ENCODE measurements at places on chromosomes 2 and 18.
A peak's percentile ranks its signal among the peaks of the same experiment; 100 is the strongest.

- no peak for DNase-seq
These were observed 23.3 kb downstream of the SIX3 start for GRCh38 chr2:44964752-44965236.

DNA sequence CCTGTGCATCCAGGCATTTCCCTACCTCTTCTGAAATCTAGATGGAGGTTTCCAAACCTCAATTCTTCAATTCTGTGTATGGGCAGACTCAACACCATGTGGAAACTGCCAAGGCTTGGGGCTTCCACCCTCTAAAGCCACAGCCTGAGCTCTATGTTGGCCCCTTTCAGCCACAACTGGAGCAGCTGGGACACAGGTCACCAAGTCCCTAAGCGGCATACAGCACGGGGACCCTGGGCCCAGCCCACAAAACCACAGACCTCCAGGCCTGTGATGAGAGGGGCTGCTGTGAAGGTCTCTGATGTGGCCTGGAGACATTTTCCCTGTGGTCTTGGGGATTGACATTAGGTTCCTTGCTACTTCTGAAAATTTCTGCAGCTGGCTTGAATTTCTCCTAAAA, 255.4 kb downstream of the TDRD15 start:
- DNase-seq = no peak

- no peak for DNase-seq
These were observed 125.7 kb downstream of the KCTD1 start for GRCh38 chr18:26422472-26423162.

GRCh38 chr2:233463586-233463985, 103.0 kb downstream of the USP40 start:
- DNase-seq = peak; percentile 37

- no peak for DNase-seq
These were observed 43.7 kb upstream of the ZBTB7C start for GRCh38 chr18:48452861-48453323.

DNA sequence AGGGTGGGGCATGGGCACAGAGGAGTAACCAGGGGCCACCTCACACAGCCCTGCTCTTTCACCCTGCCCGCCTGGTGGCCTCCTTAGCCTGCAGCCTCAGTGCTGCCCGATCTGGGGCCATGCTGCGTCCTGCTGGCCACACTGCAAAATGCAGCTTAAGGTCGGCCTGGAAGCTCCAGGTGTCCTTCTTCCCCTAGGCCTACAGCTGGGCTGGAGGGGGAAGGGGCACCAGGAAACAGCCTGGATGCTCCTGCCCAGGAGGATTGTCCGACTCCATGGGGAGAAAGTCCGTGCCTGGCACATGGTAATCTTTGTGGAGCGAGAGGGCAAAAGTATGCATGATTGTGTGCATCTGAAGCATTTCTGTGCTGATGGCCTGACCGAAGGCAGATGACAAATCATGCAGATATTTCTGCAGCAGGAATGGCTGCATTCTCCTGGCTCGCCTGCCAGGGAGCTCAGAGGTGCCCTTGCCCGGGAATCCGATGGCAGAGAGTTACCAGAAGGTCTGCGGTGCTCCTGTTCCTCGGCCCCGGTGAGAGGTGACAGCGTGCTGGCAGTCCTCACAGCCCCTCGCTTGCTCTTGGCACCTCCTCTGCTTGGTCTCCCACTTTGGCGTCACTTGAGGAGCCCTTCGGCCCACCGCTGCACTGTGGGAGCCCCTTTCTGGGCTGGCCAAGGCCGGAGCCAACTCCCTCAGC, 12.8 kb upstream of the ALPP start:
- DNase-seq = no peak

DNA sequence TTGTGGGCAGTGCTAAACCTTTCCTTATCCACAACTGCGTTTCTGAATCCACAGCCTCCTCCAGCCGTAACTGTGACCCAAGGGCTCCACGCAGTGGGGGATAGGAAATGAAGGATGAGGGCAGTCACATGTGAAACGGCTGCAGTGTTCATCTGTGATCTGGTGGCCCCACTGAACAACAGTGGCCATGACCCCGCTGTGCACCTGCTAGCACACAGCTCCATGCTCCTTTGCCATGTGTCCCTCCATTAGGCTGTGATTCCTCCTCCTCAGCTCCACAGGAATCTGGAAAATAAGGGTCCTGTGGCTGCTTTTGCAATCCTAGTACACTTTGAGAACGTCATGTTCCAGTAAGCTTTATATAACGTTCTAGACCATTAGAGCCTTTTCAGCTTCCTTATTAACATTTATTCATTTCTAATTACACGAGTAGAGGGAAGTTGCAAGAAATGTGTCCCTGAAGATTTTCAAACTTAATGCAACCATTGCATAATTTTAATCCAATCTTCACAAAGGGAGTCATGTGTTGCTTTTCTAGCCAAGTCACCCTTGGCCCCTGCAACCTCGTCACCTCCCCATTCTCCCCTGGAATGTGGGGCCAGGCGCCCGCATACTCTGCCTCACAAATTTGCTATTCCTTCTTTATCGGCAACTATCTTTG, 7.1 kb upstream of the NAPG start:
- DNase-seq = no peak

DNA sequence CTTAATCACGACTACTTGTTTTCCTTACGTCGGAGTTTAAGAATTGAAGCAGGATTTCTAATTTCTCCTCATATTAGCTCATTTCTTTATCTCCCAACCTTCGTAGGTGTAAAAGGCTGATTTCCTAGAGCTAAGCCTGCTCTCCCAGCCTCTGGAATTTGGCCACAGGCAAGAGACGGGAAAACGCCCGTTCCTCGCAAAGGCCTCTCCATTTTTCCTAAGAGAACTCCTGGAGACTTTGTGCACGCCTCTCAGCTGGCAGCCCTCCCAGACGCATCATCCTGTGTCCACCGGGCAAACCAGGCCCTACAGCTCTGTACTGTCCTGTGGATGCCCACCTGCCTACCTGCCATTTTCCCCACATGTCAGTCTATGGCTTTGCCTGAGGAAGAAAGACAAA, 106.3 kb downstream of the FTCDNL1 start:
- no peak for DNase-seq

DNA sequence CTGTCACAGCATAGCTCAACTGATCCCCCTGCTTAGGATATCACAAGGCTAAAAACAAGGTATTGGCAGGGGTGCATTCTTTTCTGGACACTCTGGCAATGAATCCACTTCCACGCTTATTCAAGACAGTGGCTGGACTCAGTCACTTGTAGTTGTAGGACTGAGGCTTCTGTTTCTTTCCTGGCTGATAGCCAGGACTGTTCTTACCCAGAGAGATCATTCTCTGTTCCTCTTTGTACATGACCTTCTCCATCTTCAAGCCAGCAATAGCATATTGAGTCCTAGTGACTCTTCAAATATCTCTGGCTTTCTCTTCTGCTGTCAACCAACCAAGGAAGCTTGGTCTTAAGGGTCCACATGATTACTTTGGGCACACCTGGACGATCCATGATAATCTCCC, 241.3 kb downstream of the RBM43 start:
- DNase-seq = no peak

DNA sequence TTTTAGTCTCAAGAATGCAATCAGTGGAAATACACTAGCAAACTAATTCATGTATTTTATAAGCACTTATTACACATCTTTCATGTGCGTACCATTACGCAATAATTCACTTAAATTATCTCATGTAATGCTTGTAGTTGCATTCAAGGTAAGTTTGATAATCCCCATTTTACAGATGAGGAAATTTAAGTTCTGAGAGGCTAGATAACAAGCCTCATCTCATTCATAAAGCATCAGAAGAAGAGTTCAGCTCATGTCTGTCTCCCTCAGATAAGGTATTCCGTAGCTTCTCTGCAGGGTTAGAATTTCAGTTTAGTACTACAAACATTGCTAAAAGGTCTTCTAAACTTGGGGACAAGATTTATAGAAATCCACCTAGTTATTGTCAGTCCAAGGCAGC, 47.8 kb downstream of the HNMT start:
- no peak for DNase-seq

DNA sequence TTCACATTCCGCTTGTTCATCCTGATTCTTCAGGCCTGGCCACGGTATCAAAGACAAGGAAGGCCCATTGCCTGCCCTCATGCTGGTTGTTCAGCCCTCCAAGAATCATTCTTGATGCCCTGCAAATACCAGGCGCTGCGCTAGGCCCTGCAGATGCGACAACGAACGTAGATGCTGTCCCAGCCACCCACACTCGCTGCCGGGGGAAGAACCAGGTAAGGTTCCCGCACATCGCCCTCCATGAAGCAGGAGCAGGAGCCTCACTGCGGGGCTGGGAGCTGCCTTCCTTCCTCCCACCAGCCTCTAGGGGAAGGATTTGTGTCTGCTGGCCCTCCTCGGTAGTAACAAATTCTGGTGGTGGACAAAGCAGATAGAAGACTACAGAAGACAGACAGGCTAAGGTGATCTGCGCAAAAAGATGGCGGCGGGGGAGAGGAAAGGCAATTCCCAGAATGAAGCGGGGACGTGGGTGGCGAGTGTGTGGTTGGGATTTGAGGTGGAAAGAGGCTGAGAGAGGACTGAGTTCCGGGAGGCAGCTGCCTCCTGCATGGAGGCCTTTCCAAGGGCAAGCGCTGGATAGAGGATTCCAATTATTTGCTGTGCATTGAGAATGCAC, 19.8 kb upstream of the GPR55 start:
- DNase-seq = no peak

DNA sequence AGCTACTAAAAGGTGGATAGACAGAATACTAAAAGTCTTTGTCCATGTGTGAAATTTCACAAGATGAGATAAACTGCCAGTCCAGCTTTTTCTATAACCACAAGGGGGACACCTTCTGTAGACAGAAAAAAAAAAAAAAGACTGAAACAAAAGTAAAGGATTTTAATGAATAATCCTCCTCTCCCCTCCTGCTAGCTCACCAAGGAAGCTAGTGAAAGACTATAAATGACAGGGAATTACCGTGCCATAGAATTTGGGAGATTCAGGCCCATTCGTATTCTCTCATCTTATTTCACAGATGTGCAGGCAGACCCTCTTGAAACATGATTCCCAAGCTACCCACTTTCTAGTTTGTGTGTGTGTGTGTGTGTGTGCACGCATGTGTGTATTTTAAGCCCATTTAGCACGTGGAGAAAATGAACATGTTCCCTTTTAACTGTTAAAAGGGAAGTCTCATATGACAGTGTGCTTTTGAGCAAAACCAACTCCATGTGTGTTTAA, 36.3 kb upstream of the SLC8A1 start:
- DNase-seq = no peak

DNA sequence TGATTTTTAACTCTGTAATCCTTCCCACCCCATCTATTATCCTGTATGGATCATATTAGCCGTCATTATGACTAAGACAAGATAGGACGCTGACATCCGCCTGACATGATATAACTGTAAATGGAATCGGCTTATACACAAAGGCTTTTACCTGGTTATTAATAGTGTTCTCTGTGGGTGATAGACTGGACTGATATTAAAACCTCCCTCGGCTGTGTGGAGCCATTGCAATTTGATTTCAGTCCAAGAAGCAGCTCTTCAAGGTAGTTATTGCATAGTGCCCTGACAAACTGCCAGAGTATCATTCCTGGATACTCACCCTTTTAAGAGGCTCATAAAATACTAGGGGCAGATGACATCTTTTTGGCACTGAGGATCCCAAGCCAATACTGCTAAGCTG, 226.1 kb upstream of the HNRNPA3 start:
- no peak for DNase-seq

DNA sequence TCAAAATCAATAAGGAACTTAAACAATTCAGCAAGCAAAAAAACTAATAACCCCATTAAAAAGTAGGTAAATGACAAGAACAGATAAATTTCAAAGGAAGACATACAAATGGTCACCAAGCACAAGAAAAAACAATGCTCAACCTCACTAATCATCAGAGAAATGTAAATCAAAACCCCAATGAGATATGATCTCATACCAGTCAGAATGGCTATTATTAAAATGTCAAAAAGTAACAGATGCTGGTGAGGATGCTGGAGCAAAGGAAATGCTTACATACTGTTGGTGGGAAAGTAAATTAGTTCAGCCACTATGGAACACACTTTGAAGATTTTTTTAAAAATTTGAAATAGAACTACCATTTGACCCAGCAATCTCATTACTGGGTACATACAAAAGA, 538.0 kb downstream of the TMX3 start:
- no peak for DNase-seq

- DNase-seq = no peak
These were observed 84.2 kb upstream of the OTOS start for GRCh38 chr2:240224676-240225075.

- peak; percentile 73 for DNase-seq
These were observed 29.4 kb downstream of the HADHB start for GRCh38 chr2:26274058-26274613.

DNA sequence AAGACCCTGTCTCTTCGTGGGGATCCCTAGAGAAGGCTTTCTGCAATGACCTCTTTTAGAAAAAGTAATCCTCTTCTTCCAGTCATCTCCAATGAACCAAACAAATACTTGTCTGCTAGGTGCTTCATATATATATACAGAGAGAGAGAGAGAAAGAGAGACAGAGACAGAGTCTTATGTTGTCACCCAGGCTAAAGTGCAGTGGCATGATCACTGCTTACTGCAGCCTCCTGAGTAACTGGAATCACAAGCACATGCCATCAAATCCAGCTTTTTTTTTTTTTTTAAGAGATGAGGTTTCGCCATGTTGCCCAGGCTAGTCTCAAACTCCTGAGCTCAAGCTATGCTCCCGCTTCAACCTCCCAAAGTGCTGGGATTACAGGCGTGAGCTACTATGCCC, 18.6 kb upstream of the PKDCC start:
- no peak for DNase-seq

DNA sequence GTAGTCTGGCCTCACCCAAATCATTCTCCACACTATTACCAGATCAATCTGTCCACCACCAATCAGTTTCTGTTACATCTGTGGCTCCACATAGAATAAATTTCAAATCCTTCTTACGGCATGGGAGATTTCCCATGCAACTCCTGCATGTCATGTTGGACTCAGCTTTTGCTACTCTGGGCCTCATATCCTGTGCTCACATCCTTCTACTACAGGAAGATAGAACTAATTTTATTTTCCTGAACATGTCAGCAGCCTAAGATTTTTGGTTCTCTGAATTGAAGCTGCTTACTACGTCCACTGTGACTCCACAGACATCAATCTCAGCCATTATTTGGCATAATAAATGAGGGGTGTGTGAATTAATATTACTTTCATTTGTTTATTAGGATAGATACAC, 181.1 kb downstream of the CCDC85A start:
- DNase-seq = no peak
